ENCODE measurements at places on chromosomes 2 and 18. TPM values are rescaled to one million over a fixed set of nuclear protein-coding genes. Genes with fewer than 3 reads are reported as not detected.

Gene COPS9
- 210 TPM for total RNA-seq

Gene GKN1
- total RNA-seq, result 0.09 TPM

Gene UGP2
- 291 TPM for total RNA-seq

Gene FEV
- total RNA-seq, result not detected

Gene FKBP1B
- 2.8 TPM for total RNA-seq

Gene ANO7
- 0.35 TPM for total RNA-seq

Gene LIMS3
- total RNA-seq, result 2.1 TPM

Gene MZT2A
- total RNA-seq, result 56.2 TPM

Gene IKZF2
- total RNA-seq, result 5.1 TPM

Gene GAL3ST2
- 0.09 TPM for total RNA-seq

Gene EFEMP1
- 19.7 TPM for total RNA-seq

Gene CDH2
- total RNA-seq, result 3.3 TPM

Gene SATB2
- 1.2 TPM for total RNA-seq

Gene ALLC
- total RNA-seq, result 0.09 TPM

Gene RAB27B
- 0.80 TPM for total RNA-seq

Gene PDCL3
- total RNA-seq, result 17.8 TPM

Gene ANKRD36C
- total RNA-seq, result 92.9 TPM

Gene C1GALT1C1L
- total RNA-seq, result 2.2 TPM

Gene CYP1B1
- 2.7 TPM for total RNA-seq

All from muscle of leg (tissue), 16 donors.